ENCODE measurements at places on chromosomes 11 and 22.

- DNase-seq = no peak
Observed at GRCh38 chr11:1746956-1747752, 3.2 kb downstream of the IFITM10 start.

- DNase-seq = no peak
Observed at GRCh38 chr11:72885749-72886609, 71.8 kb downstream of the ATG16L2 start.

GRCh38 chr22:25210793-25211192 is 8.6 kb upstream of the CRYBB2 start:
- no peak for DNase-seq

DNA sequence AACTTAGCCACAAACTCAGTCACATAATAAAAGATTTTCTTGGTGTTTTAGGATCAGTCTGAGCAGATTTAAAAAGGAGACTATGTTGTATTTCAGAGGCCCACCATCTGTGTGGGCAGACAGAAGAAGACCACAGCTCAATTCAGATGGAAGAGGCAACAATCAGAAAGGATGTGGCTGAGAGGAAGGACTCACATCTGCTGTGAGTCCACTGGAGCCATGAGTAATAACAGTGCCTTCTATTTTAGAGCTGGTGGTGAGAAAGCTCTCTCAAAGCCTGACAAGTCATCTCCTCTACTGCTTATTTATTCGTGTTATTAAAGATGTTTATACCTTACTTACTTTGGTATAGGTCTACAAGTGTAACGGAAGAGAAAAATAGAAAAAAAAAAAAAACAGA is 357.2 kb downstream of the OPCML start:
- DNase-seq = no peak

DNA sequence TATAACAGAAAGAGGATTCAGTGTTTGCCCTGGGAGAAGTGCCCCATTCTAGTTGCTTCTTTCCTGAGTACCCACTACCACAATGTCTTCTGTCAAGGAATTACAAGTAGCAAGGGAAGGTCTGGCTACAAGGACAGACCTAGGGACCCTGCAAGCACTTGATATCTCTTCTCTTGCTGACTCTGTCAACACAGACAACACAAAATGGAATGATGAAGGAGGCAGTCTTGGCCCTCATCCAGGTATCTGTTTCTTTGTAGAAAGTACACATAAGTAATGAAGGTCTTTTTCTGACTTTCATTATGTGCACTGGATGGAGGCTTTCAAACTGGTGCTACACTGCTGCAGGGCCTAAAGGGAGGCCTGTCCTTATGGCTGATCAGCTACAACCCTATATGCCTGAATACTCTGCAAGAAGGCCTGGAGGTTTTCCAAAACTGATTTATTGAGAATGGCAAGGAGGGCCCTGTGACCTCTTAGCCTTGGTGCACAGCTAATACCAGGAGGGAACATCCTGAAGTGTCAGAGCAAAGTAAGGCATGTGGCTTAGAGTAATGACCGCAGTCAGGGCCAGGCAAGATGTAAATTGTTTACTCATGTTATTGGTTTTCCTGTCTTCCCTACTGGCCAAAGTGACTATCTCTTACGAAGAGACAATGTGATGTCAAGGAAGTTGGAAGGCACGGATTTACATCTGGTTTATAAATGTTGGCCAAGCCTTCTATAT is 31.2 kb downstream of the GAB2 start:
- no peak for DNase-seq

DNA sequence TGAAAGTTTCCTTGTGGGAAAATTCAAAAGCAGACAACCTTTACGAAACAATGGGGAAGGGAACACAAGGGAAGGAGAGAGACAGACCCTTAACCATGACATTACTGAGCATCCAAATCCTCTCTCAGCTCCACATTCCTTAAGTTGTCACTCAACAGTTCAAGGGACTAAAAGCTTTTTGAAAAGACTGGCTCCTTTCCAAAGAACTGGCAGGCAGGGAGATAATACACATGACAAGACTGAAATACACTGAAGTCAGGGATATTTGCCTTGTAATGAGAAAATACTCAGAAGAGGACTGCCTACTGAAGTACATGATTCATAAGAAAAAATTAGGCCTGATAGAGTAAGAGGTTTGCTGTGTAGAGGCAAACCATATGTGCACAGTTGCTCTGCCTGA is 69.1 kb downstream of the SMCO4 start:
- no peak for DNase-seq

- no peak for DNase-seq
Observed at GRCh38 chr11:22927793-22928192, 67.5 kb upstream of the CCDC179 start.

GRCh38 chr11:66242095-66242765 is 26.2 kb upstream of the RAB1B start:
- no peak for DNase-seq

GRCh38 chr11:88809126-88809525 is 256.7 kb downstream of the GRM5 start:
- DNase-seq = no peak

GRCh38 chr11:59841514-59841913 is 3.8 kb downstream of the CBLIF start:
- no peak for DNase-seq

- DNase-seq = no peak
Observed at GRCh38 chr11:82308979-82309378, 424.7 kb downstream of the FAM181B start.

GRCh38 chr11:64924910-64925284 is 408 bp downstream of the PPP2R5B start:
- DNase-seq = no peak

DNA sequence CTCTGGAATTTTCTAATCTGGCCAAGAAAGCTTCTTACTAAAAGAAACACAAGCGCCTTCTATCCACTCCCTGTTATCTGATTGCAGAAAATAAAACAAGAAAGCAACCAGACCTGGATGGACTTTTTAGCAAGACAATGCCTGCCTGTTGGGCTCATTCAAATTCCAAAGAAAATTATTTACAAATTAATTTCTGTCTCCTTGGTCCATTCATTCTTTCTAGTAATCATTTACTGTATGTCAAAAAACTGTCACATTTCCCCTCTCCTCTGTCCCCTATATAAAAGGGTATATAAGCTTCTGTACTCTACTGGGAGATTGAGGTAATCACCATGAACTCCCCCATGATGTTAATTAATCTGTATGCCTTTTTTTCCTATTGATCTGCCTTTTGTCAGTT is 279.9 kb downstream of the DLG2 start:
- DNase-seq = no peak

GRCh38 chr11:92227230-92227814 is 2.7 kb downstream of the FAT3 start:
- no peak for DNase-seq

DNA sequence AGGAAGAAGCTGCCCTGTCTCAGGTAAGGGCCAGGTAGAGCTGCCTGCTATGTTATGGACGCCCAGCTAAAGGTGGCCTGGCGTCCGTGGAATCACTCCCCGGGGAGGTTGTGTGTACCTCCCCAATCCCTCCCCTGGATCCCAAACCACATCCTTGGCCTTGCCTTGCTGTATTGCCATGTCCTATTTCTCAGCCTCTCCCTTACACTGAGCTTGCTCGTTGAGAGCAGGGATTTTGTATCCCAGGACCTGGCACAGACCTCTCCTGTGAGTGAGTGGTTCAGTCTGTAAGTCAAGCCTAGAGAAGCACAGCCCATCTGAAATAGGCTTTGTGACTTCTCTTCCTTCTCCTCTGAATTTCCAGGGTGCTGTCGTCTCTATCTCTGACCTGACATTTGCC is 53.9 kb downstream of the TRAF6 start:
- no peak for DNase-seq

- no peak for DNase-seq
Observed at GRCh38 chr22:46092670-46093410, 57.5 kb upstream of the PPARA start.

- no peak for DNase-seq
Observed at GRCh38 chr11:43819926-43820325, 60.7 kb upstream of the ALKBH3 start.

DNA sequence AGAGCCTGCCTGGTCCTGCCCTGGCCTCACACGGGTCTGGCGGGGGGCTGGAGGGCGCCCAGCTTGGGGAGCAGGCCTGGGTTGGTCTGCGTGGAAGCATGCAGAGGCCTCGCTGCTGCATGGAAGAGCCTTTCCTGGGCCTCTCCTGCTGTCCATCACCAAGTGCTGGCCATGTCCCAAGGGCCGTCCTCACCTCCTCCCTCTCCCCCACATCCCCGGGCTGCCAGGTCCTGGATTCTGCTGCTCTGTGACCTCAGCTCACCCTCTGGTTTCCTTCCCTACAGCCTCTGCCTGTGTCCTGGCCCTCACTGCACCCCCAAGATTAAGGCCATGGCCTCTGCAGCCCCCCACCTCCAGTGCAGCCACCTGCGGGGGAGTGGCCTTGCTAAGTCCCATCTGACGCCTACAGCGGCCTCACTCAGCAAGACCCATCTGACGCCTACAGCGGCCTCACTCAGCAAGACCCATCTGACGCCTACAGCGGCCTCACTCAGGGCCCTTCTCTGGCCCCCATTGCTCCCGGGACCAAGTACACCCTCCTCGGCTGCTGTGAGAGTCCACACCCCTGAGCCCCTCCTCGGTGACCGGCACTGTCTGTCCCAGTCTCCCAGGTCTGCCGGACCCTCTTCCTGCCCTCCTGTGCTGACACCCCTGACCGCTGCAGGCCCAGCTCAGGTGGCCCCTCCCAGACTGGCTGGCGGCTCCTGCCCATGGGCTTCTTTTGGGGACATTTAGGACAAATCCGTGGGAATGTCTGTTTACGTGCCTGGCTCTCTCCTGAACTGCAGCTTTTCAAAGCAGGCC is 119.5 kb upstream of the B3GAT1 start:
- DNase-seq = no peak

- no peak for DNase-seq
Observed at GRCh38 chr11:114928260-114928870, 250.0 kb downstream of the NXPE2 start.

DNA sequence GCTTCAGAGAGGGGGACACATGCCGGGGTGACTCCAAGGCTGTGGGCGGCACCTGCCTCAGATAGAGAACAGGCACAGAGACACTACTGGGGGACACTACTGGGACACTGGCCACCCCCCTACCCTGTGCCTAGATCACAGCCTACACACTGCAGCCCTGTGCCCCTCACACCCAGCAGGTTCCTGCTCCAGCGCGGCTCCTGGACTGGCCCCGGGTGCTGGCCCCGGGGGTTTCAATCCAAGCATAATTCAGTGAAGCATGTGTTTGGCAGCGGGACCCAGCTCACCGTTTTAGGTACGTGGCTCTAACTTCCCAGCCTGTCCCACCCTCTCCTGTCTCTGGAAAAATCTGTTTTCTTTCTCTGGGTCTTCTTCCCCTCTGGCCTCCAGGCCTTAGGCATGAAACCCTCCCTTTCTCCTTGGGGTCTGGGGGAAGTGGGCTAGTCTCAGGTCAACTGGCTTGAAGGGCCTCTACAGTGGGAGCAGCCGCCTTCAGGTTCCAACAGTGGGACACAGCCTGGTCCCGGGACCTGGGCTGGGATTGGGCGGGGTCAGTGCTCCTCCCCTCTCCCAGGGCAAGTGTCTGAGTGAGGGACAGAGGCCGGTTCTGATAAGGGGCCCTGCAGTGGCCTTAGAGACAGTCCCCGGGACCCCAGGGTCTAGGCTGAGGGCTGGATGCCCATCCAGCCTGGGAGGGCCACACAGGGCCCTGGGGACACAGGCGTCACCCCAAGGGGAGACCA is 98.8 kb downstream of the CRYBB2 start:
- DNase-seq = no peak

- no peak for DNase-seq
Observed at GRCh38 chr11:79564288-79564925, 123.6 kb upstream of the TENM4 start.

DNA sequence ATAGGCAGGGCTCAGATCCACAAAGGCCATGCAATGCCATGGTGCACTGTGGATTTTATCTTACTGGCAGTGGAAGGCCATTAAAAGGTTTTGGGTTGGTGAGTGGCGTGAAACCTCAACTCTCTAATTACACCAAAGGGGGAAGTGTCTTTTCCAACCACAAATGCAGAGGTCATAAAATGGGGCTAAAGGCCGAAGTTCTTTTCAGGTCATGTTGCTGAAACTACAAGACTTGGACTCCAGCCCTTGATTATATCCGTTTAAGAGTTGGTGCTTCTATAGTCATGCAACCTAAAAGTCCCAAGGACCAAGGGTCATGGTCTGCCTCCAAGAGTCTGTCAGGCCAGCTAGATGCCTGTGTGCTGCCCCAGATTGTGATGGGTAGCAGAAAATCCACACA is 434.3 kb downstream of the RAB38 start:
- no peak for DNase-seq

GRCh38 chr11:125412509-125412908 is 83.6 kb downstream of the FEZ1 start:
- DNase-seq = no peak

DNA sequence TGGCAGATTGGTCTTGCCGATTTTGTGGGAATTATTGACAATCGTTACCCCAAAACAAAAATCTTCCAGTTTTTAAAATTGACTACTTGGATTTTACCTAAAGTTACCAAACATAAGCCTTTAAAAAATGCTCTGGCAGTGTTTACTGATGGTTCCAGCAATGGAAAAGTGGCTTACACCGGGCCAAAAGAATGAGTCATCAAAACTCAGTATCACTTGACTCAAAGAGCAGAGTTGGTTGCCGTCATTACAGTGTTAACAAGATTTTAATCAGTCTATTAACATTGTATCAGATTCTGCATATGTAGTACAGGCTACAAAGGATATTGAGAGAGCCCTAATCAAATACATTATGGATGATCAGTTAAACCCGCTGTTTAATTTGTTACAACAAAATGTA is 37.2 kb downstream of the IGLL1 start:
- no peak for DNase-seq

DNA sequence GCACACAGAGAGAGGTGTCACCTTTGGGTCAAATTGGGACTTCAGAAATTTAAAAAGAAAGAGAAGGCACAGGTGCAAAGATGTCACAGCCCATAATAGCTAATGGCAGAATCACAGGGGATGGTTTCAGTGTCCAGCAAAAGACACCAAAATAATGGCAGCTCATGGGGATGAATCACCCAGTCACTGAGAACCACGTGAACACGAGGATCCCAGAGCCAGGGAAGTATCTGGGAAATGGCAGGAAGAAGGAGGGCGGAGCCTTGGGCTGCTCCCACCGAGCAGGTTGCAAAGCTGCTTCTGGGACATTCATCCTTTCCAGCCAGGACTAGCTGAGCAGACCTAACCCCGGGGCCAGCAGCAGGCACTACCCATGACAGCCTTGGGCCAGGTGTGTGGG is 45.6 kb downstream of the TRMU start:
- no peak for DNase-seq

DNA sequence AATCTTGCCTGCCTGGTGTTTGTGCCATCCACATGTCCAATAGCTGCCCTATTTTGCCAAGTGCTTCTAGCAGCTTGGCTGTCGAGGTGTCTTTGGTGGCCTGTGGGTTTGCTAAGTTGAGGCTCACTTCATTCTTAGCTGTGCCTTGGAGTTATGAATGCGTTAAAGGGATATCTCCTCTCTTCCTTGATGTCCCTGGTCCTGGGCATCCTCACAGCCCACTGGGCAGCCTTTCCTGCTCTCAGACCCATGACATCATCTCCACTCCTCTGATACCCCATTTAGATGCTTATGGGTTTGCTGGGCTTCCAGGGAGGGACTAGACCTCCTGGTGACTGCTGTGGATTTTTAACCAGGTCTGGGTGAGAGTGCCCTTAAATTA is 1.3 kb downstream of the LDLRAD3 start:
- DNase-seq = no peak

Measured in activated T-helper 1 cell treated with Interleukin-2 at 50 U/mL for 16 hours (primary cell).